ENCODE measurements at places on chromosomes 13 and 19. TPM values are rescaled to one million over a fixed set of nuclear protein-coding genes. Genes with fewer than 3 reads are reported as not detected.

PSG11 gene
- total RNA-seq = 0.49 TPM

GRCh38 chr19:41297628-41298347 lies 12.2 kb upstream of the CCDC97 start:
- no peak for DNase-seq

TRAPPC6A gene
- total RNA-seq = 6.2 TPM

DNA sequence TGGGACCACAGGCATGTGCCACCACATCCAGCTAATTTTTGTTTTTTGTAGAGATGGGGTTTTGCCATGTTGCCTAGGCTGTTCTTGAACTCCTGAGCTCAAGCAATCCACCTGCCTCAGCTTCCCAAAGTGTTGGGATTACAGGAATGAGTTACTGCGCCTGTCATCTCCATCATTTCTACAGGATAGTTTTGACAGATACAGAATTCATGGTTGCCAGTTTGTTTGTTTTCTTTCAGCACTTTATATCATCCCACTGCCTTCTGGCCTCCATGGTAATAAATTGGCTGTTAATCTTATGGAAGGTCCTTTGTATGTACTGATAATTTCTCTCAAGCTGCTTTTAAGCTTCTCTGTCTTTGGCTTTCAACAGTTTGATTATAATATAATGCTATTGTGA lies 165.2 kb downstream of the RNF17 start:
- no peak for DNase-seq

Data from M059J (cell line).